ENCODE measurements at places on chromosomes 5 and 9.
A peak's percentile ranks its signal among the peaks of the same experiment; 100 is the strongest.

GRCh38 chr5:94627191-94627590, 8.7 kb downstream of the SLF1 start:
- no peaks in the 10 kb centered on the region for H3K27me3 ChIP-seq
- no peaks in the 10 kb centered on the region for H3K4me1 ChIP-seq
- no peaks in the 10 kb centered on the region for H3K36me3 ChIP-seq
- no peak overlapping the region for H3K27ac ChIP-seq
- no peak for DNase-seq
- no peak overlapping the region for H3K4me3 ChIP-seq

GRCh38 chr9:137458194-137459151, 661 bp downstream of the NSMF start:
- no peak overlapping the region for H3K27ac ChIP-seq
- peaks cover 7% of the 10 kb centered on the region for H3K36me3 ChIP-seq
- DNase-seq: no peak

DNA sequence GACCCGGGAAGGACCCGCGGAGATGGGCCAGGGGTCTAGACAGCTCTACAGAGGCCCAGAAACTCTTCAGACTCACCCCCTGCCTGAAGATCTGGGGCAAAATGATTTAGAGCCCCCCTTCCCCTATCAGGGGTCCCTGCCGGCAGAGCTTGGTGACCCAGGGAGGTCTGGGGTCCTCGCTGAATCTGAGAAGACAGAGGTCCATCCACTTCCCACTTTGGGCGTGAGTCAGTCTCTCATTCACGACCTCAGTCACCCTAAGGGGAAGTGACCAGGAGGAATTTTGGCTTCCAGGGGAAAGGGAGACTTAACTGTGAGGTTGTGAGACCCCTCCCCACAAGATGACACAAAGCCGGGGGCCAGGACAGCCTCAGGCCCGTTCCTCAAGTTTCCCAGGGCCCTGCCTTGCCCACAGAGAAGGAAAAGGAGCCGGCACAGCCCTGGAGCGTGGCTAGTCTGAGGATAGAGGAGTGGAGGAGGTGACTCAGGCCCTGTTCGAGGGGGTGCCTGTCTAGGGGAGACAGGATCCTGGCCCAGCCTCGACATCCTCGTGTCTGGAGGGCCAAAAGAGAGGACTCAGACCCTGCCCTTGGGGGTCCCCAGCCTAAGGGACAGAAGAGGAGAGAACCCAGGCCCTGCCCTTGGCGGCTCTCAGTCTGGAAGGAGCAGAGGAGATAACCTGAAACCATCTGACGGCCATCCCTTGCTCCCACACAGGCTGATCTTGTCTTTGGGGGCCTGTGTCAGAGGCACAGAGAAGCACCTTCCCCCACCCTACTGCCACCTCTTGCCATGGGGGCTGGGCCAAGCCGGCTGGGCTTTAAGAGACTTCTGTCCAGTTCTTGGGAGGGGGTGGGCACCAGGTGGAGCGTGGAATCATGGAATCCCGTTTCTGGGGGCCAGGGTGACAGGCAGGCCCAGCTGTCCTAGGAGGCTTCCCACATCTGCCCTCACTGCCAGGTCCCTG, 889 bp downstream of the PDLIM4 start:
- H3K4me1 ChIP-seq: 0 out of 2 replicates have a peak, but pooled peaks cover 3% of the 10 kb centered on the region
- H3K4me3 ChIP-seq: peak overlapping the region; percentile 52
- no peak overlapping the region for H3K27ac ChIP-seq
- no peaks in the 10 kb centered on the region for H3K36me3 ChIP-seq
- DNase-seq: no peak

- no peak overlapping the region for H3K27ac ChIP-seq
- H3K4me1 ChIP-seq: no peaks in the 10 kb centered on the region
- no peak overlapping the region for H3K4me3 ChIP-seq
- H3K27me3 ChIP-seq: no peaks in the 10 kb centered on the region
- no peaks in the 10 kb centered on the region for H3K36me3 ChIP-seq
- DNase-seq: peak; percentile 37
Measured at GRCh38 chr5:6525910-6526309, 77.3 kb downstream of the UBE2QL1 start.

- H3K4me1 ChIP-seq: no peaks in the 10 kb centered on the region
- H3K36me3 ChIP-seq: no peaks in the 10 kb centered on the region
- DNase-seq: no peak
Measured at GRCh38 chr5:75707911-75708509, 9.2 kb downstream of the POC5 start.

DNA sequence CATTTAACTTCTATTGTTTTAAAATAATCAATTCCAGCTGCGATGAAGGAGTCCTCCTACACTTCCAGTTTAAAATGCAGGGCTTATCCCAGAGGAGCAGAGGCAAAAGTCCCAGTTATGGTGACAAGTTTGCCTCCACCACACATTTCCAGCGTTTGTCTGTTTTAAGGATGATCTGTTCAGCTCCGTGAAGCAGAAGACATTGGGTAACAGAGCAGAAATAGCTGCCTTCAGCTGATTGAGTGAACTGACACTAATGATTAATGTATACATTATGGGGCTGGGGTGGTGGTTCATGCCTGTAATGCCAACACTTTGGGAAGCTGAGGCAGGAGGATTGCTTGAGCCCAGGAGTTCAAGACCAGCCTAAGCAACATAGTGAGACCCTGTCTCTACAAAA, 127.6 kb downstream of the HSD17B3 start:
- no peak overlapping the region for H3K27ac ChIP-seq
- H3K27me3 ChIP-seq: no peaks in the 10 kb centered on the region
- H3K36me3 ChIP-seq: no peaks in the 10 kb centered on the region
- no peak overlapping the region for H3K4me3 ChIP-seq
- 0 out of 2 replicates have a peak, but pooled peaks cover 2% of the 10 kb centered on the region for H3K4me1 ChIP-seq

GRCh38 chr5:133250527-133250926, 198.7 kb downstream of the HSPA4 start:
- 0 out of 2 replicates have a peak, but pooled peaks cover 2% of the 10 kb centered on the region for H3K4me1 ChIP-seq
- no peaks in the 10 kb centered on the region for H3K36me3 ChIP-seq
- DNase-seq: no peak
- H3K4me3 ChIP-seq: no peak overlapping the region
- H3K27ac ChIP-seq: no peak overlapping the region

DNA sequence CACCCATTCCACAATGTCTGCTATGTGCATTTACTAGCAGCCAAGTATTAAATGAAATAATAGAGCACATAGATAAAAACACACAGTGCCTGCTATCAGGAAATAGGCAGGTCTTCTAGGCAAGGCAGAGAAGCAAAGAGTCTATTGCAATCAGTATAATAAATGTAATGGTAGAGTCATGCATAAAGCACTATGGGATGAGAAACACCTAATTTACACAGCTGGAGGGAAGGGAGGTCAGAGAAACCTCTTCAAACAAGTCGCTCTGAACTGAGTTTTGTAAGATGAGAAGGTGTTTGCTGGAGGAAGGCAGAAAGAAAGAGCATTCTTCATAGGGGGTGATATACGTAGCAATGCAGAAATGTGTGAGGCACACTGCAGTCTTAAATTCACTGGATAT, 341.0 kb upstream of the DMAC1 start:
- no peak overlapping the region for H3K27ac ChIP-seq
- no peak overlapping the region for H3K4me3 ChIP-seq
- no peaks in the 10 kb centered on the region for H3K4me1 ChIP-seq
- DNase-seq: no peak
- H3K27me3 ChIP-seq: no peaks in the 10 kb centered on the region

GRCh38 chr9:87872079-87872624, 10.5 kb upstream of the SPATA31E1 start:
- H3K4me1 ChIP-seq: 0 out of 2 replicates have a peak, but pooled peaks cover 2% of the 10 kb centered on the region
- DNase-seq: no peak
- H3K36me3 ChIP-seq: no peaks in the 10 kb centered on the region
- H3K4me3 ChIP-seq: no peak overlapping the region
- H3K27me3 ChIP-seq: no peaks in the 10 kb centered on the region

- H3K27me3 ChIP-seq: no peaks in the 10 kb centered on the region
- no peaks in the 10 kb centered on the region for H3K36me3 ChIP-seq
- no peak for DNase-seq
- H3K27ac ChIP-seq: no peak overlapping the region
- H3K4me3 ChIP-seq: no peak overlapping the region
- H3K4me1 ChIP-seq: no peaks in the 10 kb centered on the region
Measured at GRCh38 chr9:72440992-72441847, 76.2 kb upstream of the ZFAND5 start.

DNA sequence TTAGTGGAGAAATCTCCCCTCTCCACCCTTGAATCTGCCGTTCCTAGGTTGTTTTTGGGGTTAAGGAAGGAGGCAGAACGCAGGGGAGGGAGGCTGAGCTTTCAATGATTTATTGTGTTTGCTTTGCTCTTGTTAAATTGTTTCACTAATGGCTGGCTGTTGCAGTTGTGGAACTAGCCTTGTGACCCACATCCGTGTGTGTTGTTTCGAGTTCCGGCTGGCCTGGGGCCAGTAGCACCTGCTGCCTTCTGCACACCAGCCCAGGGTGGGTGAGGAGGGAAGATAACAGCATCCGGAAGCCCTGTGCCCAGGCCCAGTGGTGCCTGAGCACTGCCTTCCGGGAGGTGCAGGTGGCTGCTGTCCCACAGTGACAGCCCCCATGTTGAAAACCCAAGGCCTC, 3.6 kb downstream of the ERGIC1 start:
- DNase-seq: no peak
- H3K36me3 ChIP-seq: 0 out of 2 replicates have a peak, but pooled peaks cover 2% of the 10 kb centered on the region
- peaks cover 10% of the 10 kb centered on the region for H3K4me1 ChIP-seq
- H3K27ac ChIP-seq: no peak overlapping the region

DNA sequence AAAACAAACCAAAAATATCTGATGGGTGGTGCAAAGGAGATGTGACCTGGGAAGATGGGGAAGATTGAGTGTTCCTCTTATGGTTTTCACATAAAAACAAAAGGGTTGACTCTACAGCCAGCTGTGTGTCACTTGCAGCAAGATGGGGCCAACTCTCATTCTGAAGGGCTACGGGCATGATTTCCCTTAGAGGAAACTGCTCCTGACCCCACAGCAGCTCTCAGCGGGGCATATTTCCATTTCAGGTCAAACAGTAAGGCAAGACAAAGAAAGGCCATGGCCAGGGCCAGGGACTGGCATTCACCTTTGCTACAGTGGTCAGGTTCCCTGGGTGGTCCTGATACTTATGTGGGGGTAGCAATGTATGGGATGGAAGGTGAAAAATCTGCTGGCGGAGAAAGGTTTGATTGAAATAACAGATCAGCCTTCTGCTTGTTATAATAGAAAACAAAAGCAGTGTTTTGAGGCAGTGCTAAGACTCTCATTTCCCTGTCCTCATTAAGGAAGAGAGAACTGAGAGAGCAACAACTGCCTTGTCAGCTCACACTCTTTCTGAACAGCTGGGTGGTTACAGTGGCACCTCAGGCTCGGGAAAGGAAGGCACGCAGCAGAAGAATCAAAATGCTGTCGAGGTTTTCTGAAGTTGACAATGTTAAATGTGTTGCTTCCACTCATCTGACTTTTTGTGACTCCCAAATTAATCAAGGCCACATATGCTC, 120.7 kb upstream of the PCA3 start:
- no peak overlapping the region for H3K4me3 ChIP-seq
- no peaks in the 10 kb centered on the region for H3K27me3 ChIP-seq
- H3K27ac ChIP-seq: no peak overlapping the region
- H3K36me3 ChIP-seq: no peaks in the 10 kb centered on the region
- no peak for DNase-seq
- no peaks in the 10 kb centered on the region for H3K4me1 ChIP-seq

DNA sequence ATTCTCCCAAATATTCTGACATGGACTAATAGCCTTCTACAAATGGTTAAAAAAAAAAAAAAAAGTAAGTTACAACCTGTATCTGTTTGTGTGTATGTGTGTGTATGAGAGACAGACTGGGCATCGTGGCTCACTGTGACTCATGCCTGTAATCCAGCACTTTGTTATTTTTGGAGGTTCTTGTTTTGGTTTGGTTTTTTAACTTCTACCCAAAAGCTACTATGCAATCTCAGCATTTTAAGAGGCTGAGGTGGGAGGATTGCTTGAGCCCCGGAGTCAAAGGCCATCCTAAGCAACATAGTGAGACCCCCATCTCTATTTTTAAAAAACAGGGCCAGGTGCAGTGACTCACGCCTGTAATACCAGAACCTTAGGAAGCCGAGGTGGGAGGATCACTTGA, 17.6 kb upstream of the HAVCR1 start:
- no peak overlapping the region for H3K27ac ChIP-seq
- H3K4me3 ChIP-seq: no peak overlapping the region
- no peak for DNase-seq

- no peak for DNase-seq
- H3K4me3 ChIP-seq: no peak overlapping the region
- H3K36me3 ChIP-seq: no peaks in the 10 kb centered on the region
Measured at GRCh38 chr5:100424017-100424416, 111.2 kb upstream of the FAM174A start.
